ENCODE measurements at places on chromosomes 13 and 19.

DNA sequence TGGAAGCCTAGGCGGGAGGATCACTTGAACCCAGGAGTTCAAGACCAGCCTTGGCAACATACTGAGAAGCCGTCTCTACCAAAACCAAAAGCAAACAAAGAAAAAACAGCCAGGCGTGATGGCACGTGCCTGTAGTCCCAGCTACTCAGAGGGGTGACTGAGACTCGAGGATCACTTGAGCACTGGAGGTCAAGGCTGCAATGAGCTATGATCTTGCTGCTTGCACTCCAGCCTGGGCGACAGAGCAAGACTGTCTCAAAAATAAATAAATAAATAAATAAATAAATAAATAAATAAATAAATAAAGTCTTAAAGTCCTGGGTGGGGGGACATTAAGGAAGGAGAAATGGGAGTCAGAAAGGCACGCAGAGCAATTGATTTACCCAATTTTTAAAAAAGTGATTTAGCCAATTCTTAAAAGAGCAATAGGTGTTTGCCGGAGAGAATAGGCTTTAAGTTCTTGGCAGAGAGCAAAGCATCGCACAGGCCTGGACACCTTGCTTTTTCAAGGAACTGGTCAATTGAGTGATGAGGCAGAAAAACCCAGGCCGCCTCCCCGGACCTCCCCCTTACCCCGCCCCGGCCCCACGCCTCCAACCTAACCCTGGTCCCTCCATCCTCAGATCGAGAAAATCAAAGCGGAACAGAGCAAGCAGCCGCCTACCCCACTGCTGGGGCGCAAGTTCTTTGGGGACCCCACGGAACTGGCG, 9.5 kb upstream of the SHKBP1 start:
- DNase-seq: no peak

- DNase-seq: no peak
Observed at GRCh38 chr19:44810234-44811121, 1.6 kb downstream of the BCAM start.

DNA sequence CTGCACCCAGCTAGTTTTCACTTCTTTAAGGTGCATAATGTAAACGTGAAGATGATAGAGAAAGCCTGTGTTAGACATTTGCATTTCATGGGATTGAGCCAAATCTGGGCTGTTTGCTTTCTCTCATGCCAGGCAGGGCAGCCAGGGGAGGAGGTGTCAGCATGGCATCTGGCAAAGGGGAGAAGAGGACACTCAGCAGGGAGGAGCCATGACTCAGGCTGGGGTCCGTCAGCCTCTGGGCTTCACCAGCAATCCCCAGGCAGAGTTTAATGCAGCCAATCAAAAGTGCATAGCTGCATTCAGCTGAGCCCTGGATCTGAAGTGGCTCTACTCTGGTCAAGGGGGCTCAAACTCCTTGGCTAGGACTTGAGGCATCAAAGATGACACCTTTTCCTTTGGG, 23.5 kb downstream of the EBPL start:
- no peak for DNase-seq

DNA sequence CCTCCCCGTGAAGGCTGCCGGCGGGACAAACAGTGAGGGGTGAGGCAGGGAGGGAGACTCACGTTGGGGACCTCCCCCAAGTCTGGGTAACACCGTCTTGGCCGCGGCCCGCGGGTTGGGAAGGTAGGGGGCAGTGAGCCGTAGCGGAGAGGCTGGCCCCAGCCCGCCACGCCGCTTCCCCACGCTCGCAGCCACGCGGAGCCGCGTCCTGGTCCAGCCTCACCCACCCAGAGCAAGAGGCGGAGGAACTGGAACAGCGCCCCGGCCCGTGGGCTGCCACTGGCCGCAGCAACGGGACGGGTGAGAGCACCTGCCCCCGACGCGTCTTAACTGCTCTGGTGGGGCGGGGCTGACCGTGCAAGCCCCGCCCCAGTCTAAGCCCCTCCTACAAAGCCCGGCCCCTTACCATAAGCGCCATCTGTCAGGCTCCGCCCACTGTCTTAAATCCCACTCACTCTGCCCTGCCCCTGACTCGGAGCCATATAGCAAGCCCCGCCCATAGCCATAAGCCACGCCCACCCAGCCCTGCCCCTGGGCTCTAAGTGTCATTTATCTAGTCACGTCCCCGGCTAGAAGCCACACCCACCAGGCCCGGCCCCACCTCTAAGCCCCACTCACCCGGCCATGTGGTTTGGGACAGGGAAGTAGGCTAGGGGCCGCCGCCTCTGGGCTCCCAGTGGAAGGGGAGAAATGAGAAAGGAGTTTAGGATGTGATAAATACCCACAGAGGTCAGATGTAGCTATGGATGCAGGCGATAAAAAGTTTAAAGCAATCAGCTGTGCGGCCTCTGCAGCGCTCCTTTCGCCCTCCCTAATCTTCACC, 2.1 kb upstream of the CCL25 start:
- no peak for DNase-seq

DNA sequence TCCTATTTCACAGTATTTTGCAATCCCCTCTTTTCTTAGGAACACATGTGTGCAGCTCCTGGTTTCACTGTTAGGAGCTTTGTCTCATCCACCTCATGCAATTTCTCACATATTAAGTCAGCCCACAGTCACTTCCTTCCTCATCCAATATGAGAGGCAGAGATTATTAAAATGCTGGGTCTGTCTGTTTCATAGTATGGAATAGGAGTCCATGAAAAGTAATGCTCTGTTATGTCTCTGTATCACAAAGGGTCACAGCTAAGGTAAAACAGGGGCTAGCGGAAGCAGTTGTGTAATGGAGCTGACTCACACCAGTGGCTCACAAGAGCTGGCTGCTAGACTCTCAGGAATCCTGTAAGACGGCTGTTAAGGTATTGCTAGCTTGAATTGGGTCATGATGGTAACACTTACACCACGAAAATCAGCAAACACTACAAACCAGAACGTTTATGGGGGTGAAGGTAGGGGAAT, 216.5 kb downstream of the EFNB2 start:
- peak; percentile 55 for DNase-seq

- DNase-seq: peak; percentile 4
Observed at GRCh38 chr13:34863360-34864135, 78.5 kb upstream of the NBEA start.

Data from NK-92 treated with Interleukin-12 subunit alpha and Interleukin-12 subunit beta, amount 100 ng/mL, for 24 hours (cell line).